ENCODE measurements at places on chromosomes 7 and 10. TPM values are rescaled to one million over a fixed set of nuclear protein-coding genes. Genes with fewer than 3 reads are reported as not detected.

OR6V1 gene
- total RNA-seq: not detected

SLC13A1 gene
- not detected for total RNA-seq

STEAP1B gene
- total RNA-seq: not detected

OGA gene
- total RNA-seq: 124 TPM

INPP5A gene
- 26.3 TPM for total RNA-seq

MEIG1 gene
- total RNA-seq: not detected

IGF2BP3 gene
- 93.9 TPM for total RNA-seq

PON1 gene
- total RNA-seq: not detected

GDF2 gene
- total RNA-seq: not detected

GALNT17 gene
- 0.79 TPM for total RNA-seq

CYP3A5 gene
- total RNA-seq: under 0.01 TPM

CLRN3 gene
- total RNA-seq: not detected

HGF gene
- 0.39 TPM for total RNA-seq

STOX1 gene
- 0.22 TPM for total RNA-seq

EGR2 gene
- 0.22 TPM for total RNA-seq

ERCC6 gene
- 212 TPM for total RNA-seq

DNAJC1 gene
- total RNA-seq: 33.7 TPM

TEX47 gene
- not detected for total RNA-seq

FRMPD2 gene
- total RNA-seq: not detected

GRK5 gene
- 1.2 TPM for total RNA-seq

All from placental epithelial cell (primary cell).